ENCODE measurements at places on chromosomes 6 and 20.

DNA sequence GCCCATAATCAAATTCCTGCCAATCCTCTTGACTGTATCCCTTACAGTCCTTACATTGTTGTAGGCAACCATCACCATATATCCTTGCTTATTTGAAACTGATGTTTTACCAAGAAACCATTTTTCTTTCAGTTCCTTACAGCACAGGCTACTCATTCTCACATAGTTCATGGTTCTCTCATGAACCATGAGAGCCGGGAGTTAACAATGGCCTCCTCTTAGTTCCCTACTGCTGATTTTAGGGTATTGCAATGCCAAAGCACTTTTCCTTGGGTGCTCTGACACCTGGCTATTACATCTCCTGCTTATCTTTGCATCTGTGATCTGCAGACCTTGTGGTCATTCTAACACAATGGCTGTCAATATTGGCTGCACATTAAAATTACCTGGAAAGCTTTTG is 133.4 kb downstream of the MYB start:
- DNase-seq, result peak; percentile 20

DNA sequence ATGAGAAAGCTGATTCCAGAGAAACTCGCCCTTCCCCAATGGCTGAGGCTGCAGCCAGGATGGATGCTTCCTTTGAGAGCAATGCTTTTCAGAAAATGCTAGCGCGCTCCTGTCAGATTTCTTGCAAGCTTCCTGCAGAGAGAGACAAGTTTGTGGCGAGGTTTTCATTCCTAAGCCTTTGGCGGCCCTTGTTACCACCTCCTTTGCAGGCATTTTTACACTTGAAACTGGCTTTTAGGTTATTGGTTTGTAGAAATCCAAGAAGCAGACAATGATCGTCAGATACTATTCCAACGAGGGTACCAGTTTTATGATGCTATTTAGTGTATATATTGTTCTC is 1.1 kb downstream of the FNDC1 start:
- DNase-seq, result no peak

DNA sequence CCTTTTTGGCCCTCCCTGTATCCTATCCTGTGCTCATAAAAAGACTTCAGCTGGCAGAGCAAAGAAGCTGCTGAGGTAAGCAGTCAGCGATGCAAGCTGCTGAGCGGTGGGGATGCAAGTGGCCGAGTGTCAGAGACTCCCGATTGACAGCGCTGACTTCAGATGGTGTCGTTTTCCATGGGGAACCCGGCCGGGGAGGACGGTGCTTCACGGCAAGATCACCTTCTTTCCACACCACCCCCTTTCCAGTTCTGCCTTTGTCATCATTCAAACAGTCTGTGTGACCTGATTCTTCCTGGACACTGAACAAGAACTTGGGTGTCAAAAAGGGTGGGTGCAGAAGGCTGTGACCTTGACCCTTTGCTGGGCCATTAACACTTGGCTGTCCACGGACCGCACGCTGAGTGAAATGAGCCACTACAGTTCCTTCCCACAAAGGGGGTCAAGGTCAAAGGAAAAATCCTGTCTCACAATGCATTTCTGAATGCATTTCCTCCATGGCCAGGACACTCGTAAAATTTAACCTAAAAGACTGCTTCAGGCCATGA is 52.9 kb upstream of the UNC93A start:
- DNase-seq, result no peak

DNA sequence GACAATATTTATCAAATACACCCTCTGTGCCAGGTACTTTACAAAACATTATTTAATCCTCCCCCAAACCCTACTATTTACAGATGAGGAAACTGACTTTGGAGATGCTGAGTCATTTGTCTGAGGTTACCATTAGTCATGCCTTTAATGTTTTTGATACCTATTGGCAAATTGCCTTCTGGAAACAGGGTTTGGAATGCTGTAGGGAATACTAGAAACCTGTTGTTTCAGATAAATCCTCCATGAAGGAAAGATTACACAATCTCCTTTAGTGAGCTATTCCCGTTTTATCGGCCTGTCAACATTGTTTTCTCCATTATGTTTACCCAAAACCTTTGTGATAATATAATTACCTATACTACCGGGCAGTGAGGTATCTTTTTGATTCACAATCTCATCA is 93.6 kb upstream of the ADGRF1 start:
- no peak for DNase-seq

GRCh38 chr6:2111162-2111677 is 134.2 kb downstream of the GMDS start:
- peak; percentile 63 for DNase-seq

DNA sequence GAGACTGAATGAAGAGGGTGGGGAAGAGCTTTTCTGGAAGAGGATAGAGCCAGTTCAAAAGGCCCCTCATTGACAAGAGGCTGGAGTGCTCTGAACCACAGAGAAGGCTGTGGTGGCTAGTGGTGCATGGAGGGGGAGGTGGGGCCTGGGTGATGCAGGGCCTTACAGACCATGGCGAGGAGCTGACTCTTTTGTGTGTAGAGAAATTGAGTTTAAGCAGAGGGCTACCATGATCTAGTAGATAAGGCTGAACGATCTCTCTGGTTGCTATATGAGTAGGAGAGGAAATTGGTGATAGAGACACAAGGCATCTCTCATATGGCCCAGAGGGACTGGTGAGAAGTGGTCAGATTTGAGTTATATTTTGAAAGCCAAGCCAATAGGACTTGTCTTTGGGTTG is 137.6 kb downstream of the UST start:
- DNase-seq, result peak; percentile 30

DNA sequence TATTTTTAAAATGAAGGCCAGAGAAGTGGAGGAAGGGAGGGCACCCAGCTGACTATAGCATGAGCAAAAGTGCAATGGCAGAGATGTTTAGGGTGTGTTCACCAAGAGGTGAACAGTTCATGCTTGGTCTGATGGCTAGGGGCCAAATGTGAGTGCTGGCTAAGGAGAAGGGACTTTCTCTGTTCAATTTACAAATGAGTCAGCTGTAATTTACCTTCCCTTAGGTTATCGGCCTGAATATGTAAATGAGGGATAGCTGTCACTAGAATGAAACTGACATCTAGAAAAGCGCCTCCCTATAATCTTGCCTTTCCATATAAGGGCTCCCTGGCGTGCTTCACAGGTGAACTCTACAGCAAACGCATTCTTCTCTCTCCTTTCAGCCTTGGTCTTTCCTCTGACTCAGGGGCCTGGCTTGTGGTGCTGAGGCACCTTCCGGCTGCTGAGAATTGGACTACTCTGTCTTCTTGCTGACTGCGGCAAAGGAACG is 114.7 kb upstream of the BACH2 start:
- peak; percentile 73 for DNase-seq

- DNase-seq, result no peak
These were observed 1.6 kb downstream of the NOX3 start for GRCh38 chr6:155454008-155454407.

GRCh38 chr6:93784794-93785693 is 365.7 kb upstream of the EPHA7 start:
- DNase-seq, result no peak

DNA sequence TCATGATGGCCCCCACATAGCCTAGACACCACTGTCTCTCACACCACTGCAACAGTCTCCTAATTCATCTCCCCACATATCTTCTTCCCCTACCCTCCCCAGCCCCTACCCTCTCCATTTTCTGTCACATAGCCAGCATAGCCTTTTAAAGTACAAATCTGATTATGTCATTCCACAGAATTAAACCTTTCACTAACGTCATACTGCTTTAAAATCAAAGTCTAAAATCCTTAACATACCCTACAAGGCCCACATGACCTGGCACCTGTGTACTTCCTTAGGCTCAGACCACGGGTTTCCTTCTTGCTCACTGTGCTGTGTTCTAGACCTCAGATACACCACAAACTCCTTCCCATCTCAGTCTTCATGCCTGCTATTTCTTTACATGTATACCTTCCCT is 5.9 kb downstream of the OSTM1 start:
- no peak for DNase-seq

GRCh38 chr6:142384519-142385254 is 82.9 kb downstream of the ADGRG6 start:
- DNase-seq, result no peak

- no peak for DNase-seq
These were observed 274.3 kb downstream of the TFAP2C start for GRCh38 chr20:56903421-56903820.

DNA sequence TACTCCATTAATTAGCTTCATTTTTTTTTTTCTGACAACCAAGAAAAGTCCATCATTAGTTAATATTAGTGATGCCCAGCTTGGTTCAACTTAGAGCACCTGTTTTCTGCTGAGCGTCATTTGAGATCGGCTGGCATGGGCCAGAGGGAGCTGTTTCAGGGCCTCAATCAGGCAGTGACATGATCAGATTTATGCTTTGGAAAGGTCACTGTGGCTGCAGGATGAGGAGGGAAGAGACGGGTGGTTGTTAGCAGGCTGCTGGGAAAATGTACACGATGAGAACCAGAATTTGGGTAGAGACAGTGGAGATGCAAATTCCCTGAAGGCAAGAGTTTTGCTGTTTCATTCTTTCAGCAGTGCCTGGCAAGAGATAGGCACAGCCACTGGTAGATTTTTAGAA is 4.4 kb upstream of the STX16 start:
- no peak for DNase-seq

DNA sequence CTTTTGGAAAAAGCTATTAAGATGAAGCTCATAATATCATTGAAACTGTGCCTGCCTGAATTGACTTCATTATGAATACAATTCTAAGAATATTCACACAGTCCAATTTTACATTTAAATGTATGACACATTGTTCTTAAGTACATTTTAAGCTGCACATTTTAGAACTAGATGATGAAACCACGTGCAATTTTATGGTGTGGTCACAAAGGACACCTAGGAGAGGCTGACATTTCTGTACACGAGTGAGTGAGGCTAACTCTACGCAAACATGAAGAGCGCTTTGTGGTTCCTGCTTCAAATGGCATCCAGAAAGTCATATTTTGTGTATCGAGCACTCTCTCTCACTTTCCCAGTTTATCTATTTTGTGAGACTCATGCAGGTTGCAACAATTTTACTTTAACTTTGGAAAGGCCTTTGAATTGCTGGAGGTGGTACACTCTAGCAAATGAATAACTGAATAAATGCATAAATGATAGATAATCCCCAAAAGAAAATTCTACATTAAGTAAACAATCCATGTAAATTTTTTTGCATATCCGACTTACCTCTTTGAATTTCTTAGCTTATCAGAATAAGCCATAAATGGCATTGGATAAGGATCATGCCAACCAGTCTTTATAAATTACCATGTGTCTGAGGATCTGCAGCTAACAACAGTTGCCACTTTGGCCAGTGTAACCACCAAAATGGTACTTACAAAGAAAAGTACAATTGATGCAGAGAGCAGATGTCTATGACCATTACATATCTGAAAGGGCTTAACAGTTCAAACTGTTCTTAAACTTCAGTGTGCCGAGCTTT is 97.3 kb downstream of the NRSN1 start:
- no peak for DNase-seq

DNA sequence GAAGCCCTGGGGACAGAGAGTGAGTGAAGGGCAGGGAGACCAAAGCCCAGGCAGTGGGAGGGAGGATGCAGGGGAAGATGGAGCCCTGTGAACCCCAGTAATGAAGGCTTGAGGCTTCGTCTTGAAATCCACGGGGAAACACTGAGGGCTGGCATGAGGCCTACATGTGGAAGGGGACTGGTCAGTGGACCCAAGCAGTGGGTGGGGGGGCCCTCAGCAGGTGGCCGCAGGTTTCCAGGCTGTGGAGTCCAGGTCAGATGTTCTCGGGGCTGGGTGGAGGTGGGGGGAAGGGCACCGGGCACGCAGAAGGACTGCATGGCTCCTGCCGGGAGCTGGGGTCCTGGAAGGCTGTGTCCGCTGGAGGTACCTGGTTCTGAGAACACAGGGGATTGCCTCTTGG is 2.7 kb upstream of the CD93 start:
- no peak for DNase-seq

DNA sequence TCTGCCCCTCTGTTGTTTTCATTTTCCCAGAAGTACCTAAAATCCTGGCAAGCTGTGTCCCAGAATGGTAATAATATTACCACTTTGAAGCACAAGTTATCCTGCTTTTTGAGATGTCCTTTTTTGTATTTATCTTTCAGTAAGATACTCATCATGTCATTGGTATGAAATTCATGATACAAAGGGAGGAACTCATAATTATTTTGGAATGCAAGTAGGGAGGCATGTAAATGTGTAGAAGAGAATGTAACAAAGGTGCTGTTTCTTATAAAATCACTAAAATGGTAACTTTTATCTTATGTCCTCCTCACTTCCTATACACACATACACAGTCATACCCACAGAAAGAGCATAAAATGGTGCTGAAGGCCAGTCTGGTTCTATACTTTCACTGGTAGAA is 109.9 kb downstream of the CD2AP start:
- DNase-seq, result no peak

GRCh38 chr6:10687582-10687981 is 6.8 kb downstream of the C6orf52 start:
- DNase-seq, result no peak

DNA sequence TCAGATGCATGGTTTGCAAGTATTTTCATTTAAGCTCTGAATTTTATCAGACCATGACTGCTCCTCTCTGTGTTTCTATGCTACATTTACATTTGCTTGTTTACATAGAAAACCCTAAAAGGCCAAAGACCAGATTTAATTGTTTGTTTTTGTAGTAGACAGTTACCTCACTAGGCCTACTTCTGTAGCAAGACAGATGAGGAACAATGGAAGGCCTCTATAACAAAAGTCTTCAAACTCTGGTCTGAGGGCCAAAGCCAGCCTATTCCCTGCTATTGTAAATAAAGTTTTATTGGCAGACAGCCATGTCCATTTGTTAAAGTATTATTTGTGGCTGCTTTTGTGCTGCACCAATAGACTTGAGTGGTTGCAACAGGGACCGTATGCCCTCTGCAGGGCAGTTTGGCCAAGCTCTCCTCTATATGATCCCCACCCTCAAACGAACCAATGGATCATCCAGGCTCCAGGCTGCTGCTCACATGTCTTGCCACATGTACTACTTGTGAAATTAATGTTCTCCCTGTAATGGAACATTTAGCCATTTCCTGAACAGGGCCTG is 182.0 kb downstream of the DOK5 start:
- no peak for DNase-seq

- DNase-seq, result no peak
These were observed 24.5 kb downstream of the BCAS4 start for GRCh38 chr20:50819349-50819748.

GRCh38 chr20:24109537-24109936 is 121.0 kb upstream of the GGTLC1 start:
- no peak for DNase-seq

- no peak for DNase-seq
These were observed 12.8 kb upstream of the MDFI start for GRCh38 chr6:41625442-41625841.

- DNase-seq, result no peak
These were observed 206.9 kb downstream of the TFAP2C start for GRCh38 chr20:56835829-56836550.

GRCh38 chr6:127462376-127462775 is 3.2 kb upstream of the KIAA0408 start:
- no peak for DNase-seq

- DNase-seq, result peak; percentile 52
These were observed 58.6 kb downstream of the RPS12 start for GRCh38 chr6:132872923-132873322.

Measured in GM10248 (cell line).